ENCODE measurements at places on chromosomes 4 and X.

- DNase-seq = no peak
These were observed 11.1 kb upstream of the RS1 start for GRCh38 chrX:18682979-18683387.

DNA sequence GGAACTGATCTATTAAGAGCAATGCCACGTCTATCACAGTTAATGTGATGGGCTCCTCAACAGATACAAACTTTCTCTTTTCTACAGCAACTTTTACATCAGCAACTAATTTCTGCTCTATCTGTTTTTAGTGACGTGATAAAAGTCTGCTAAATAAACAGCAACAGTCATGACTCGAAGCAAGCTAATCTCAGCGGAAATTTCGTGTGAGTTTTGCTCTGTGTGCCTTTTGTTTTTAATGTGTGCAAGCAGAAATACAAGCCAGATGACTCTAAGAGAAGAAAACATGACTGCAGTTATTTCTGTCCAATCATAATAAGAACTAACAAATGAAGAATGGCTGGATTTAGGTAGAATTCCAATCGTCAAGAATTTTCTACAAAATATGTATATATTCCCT lies 214.3 kb downstream of the LDB2 start:
- no peak for DNase-seq

GRCh38 chr4:4689694-4690440 lies 148.0 kb upstream of the STX18 start:
- DNase-seq = no peak

GRCh38 chr4:67714955-67715354 lies 14.0 kb upstream of the UBA6 start:
- DNase-seq = no peak

GRCh38 chr4:185112104-185112503 lies 31.0 kb upstream of the SLC25A4 start:
- DNase-seq = no peak

GRCh38 chrX:45515262-45516215 lies 314.9 kb upstream of the DIPK2B start:
- DNase-seq = peak; percentile 38

DNA sequence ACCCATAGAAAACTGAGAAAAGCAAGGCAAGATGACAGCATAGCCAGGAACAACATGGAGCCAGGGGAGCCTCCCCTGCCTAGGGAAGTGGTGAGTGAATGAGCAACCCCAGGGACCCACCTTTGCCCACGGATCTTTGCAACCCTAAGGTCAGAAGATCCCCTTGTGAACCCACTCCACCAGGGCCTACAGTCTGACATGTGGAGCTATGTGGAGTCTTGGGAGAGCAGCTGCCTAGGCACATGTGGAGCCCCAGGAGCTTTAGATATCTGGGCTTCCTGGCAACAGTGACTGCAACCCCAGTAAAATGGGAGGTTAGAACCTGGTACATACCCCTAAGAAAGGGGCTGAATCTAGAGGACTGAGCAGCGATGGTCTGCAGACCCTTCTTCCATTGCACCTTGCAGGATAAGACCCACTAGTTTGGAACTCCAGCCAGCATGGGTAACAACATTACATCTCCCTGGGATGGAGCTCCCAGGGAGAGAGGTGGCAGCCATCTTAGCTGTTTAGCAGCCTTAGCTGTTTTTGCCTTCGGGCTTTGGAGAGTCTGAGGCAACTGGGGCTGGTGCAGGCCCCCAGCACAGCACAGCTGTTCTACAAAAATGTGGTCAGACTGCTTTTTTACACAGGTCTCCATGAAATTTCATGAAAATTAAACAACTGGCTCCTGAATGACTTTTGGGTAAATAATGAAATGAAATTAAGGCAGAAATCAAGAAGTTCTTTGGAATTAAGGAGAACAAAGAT lies 104.7 kb upstream of the TRIM2 start:
- DNase-seq = no peak

GRCh38 chr4:41178372-41179370 lies 35.7 kb downstream of the APBB2 start:
- DNase-seq = no peak

DNA sequence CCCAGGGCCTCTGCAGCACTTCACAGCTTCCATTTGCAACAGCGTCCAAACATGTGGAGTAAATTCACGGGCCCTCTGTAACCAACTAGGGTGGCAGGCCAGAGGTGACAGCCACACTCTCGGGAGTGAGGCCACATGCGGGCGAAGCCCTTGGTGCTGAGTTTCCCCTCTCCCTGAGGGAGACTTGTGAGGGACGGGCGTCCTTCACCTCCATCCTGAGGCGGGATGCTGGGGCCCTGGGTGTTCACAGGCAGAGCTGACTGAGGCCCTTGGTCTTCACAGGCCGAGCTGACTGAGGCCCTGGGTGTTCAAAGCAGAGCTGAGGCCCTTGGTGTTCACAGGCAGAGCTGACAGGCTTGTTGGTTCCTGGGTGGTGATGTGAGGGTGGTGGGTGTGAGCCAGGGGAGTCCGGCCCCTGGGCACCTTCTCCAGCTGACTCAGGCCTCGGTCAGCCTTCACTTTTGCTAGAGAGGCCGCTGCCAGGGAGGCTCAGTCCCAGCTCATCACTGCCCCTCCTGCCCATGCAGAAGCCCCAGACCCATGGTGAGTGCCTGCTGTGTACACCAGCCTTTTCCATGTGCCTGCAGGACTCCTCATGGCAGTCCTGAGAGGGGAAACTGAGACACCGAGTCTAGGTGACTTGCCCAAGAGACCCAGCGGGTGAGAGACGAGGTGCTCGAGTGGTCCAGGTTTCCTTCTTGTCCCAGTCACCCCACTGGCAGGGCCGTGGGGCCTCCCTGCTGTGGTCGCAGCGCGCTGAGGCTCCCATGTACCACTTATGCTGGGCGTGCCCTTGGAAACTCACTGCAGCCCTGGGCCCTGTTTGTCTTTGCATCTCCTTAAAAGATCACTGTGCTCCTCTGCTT lies 8.5 kb downstream of the WFS1 start:
- no peak for DNase-seq

GRCh38 chrX:72479324-72480274 lies 93.0 kb downstream of the HDAC8 start:
- DNase-seq = no peak

GRCh38 chr4:160836431-160836830 lies 1327.4 kb downstream of the FSTL5 start:
- no peak for DNase-seq

GRCh38 chrX:39890807-39891206 lies 207.0 kb downstream of the BCOR start:
- no peak for DNase-seq

GRCh38 chr4:5992171-5992827 lies 25.9 kb downstream of the C4orf50 start:
- DNase-seq = no peak

GRCh38 chr4:86641516-86642090 lies 47.5 kb downstream of the PTPN13 start:
- DNase-seq = no peak

- no peak for DNase-seq
These were observed 821.0 kb downstream of the C4orf33 start for GRCh38 chr4:129916991-129917390.

- DNase-seq = no peak
These were observed 7.6 kb upstream of the SOWAHB start for GRCh38 chr4:76905521-76905920.

- no peak for DNase-seq
These were observed 128.0 kb downstream of the SNCA start for GRCh38 chr4:89708903-89709421.

DNA sequence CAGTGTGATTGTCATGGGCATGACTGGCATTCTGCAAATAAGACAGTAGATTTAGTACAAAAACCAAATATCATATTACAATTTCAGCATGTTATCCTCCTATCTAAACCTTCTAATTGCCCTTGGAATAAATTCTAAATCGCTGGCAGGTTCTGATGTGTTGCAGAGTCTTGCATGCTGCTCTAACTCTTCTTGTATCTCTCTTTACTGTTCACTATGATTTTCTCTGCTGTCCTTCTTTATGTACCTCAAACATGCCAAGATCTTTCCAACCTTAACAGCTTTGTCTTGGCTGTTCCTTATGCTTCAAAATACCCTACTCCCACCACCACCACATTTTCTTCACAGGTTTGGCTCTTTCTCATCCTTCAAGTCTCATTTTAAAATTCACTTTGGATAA lies 43.0 kb upstream of the KCNIP4 start:
- no peak for DNase-seq

DNA sequence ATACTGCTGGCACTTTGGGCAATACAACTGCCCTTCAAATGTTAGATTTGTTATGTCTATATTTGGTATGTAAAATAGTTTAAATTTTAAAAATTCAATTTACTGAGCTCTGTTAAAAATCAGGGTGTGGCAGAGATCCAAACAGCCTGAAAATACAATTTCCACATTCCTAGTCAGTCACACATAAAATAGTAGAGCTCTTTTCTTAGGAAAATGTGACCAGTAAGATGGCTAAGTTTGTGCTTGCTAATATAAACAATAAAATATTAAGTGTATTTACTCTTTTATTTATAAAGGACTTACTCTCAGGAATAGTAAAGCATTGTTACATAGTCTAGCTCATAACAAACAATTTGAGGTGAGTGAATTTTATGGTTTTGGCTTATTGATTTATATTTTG lies 200.2 kb downstream of the DKK2 start:
- no peak for DNase-seq

- DNase-seq = no peak
These were observed 14.9 kb upstream of the EXOSC9 start for GRCh38 chr4:121786221-121786620.

DNA sequence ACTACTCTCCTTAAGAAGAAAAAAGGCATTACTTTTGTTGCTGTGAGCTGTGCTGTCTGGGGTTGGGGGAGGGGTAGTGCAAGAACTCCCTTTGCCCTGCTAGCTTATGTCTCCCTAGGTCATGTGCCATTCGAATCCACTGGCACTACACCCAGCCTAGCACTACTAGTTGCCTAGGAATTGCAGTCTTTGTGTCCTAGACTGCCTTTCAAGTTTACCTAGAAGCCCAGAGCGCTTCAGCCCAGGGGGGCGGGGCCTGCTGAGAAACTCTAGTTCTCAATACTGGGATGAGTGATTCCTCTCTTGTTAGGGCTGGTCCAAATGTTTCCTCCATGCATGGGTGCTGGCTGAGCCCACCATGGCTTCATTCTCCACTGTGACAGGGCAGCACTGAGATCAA lies 1011.5 kb downstream of the PCDH19 start:
- no peak for DNase-seq

- no peak for DNase-seq
These were observed 23.5 kb upstream of the SPINK2 start for GRCh38 chr4:56844802-56845580.

DNA sequence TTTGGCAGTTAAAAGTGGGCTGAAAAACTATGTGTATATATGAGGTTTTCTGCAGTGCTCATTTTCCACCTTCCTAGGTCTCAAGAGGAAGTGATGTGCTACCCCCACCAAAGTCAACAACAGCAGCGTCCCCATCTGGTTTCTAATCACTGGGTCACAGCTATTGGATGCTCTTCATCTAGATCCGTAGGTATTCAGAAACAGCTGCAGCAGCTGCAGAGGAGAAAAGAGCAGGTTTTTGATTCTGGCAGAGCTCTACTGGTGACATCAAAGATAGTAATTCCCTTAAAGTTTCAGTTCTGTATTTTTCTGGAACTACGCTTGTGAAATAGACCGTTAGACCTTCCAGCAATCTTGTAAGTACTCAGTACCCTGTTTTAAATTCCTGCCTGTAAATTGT lies 5.8 kb upstream of the GUCY2F start:
- DNase-seq = no peak

GRCh38 chrX:1946974-1947373 lies 332.1 kb downstream of the ASMT start:
- no peak for DNase-seq

- no peak for DNase-seq
These were observed 221.2 kb downstream of the LDB2 start for GRCh38 chr4:16677001-16677944.

DNA sequence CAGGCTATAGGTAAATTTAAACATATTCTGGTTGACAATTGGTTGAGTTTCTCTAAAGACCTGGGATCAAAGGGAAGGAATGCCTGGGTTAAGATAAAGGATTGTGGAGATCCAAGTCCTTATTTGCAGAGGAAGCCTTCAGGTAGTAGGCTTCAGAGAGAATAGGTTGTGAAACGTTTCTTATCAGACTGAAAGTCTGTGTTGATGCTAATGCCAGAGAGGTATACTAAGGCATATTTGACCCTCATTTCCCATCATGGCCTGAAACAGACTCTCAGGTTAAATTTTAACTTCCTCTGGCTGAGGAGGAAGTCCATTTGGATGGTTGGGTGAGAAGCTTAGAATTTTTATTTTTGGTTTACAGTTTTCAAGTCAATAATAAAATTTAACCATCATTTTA lies 48.1 kb downstream of the UGT2A2 start:
- DNase-seq = no peak

GRCh38 chrX:39613997-39614679 lies 483.6 kb downstream of the BCOR start:
- no peak for DNase-seq

- DNase-seq = no peak
These were observed 37.7 kb downstream of the SHROOM4 start for GRCh38 chrX:50776248-50776647.

GRCh38 chrX:77771601-77772000 lies 14.4 kb downstream of the ATRX start:
- no peak for DNase-seq

GRCh38 chrX:57134702-57135101 lies 2.5 kb downstream of the SPIN2A start:
- DNase-seq = no peak

DNA sequence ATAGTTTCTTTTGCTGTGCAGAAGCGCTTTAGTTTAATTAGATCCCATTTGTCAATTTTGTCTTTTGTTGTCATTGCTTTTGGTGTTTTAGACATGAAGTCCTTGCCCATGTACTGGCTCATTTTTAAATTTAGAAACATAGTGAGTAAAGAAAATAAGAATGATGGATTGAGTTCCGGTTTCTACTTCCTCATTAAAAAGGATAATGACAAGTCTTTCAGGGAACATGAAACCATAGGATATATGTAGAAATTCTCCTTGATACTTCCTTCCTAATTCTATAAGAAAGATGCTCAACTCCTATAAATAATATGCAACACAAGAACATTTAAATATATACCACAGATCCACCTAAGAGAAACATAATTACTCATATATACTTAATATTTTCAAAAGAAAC lies 240.9 kb downstream of the BANK1 start:
- DNase-seq = no peak

DNA sequence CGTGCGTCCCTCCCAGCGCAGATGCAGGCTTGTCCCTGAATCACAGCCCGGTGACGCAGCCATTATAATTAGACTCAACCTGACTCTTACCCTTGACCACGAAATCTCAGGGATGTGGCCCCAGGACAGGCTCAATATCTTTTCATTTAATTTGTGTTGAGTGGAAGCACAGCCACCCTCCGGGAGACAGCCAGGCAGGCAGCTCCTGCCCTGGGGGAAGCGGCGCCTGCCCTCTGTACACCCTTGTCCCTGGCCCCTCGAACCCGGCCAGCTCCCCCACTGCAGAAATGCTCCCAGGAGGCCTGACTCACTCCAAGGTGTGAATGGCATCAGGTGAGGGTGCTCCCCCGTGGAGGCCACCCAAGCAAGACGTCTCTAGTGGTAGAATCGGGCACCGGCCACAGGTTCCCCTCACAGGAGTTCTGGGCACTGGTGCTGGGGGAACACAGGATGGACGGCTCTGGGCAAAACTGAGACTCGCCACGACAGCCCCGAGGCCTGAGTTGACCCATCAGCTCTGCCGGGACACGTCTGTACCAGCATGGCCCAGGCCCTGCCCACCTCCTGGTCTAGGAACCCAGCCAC lies 2.7 kb downstream of the CPLX1 start:
- DNase-seq = no peak

- no peak for DNase-seq
These were observed 84.1 kb downstream of the NHS start for GRCh38 chrX:17459008-17459611.
